ENCODE measurements at places on chromosomes 7 and 10.

GRCh38 chr7:127396184-127396583, 3.7 kb upstream of the ZNF800 start:
- DNase-seq = peak; percentile 45

DNA sequence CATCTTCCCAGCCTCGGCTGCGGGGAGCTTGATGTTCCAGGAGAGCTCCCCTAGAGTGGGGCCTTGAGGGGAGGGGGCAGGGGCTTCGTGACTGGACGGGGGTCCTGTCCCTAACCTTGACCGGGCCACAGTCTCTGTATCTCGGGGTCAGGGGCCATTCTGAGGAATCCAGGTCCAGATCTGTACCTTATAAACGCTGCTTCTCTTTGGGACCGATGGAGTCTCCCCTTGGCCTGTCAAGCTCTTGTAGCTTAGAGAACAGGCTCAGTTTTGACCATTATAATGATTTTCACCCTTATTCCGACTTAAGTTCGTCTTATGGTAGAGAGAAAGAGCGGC, 831 bp downstream of the ZKSCAN5 start:
- no peak for DNase-seq

DNA sequence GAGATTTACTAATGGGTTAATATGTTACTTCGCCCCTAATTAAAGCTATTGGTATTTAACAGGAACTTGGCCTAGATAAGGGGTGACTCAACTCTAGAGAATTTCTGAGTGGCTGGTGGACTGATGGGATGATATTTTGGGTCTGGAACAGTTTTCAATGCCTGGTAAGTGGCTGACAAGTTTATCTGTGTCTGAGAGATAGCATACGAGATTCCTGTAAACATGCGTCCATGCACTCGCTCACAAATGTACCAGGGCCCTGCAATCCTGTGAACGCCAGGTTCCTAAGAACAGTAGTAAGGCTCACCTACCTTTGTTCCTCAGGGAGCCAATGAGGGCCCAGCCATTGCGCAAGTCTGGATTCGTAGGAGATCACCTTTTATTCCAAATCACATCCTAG, 683.8 kb upstream of the ANKRD30A start:
- DNase-seq = peak; percentile 52

- no peak for DNase-seq
Measured at GRCh38 chr7:81924494-81924893, 154.6 kb upstream of the HGF start.

DNA sequence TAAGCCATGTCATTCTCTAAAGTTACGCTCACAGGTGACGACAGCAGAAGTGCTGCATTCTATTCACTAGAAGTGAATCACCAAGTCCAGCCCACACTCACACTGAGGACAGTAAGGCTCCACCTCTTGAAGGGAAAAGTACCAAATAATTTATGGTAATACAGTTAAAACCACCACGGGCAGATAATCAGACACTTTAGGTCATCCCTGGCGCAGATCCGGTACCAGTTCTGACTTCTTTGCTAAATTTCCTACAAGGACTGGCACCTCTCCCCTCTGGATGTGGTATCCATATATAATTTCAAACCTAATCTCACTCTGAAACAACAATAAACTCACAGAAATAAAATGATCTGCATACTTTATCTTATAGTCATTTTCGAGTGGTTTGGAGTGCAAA, 954.7 kb upstream of the GHITM start:
- no peak for DNase-seq

- no peak for DNase-seq
Measured at GRCh38 chr7:94154858-94155257, 150.7 kb upstream of the BET1 start.

All from mesenchymal stem cell (in vitro differentiated cells and primary cell).